ENCODE measurements at places on chromosomes 2 and 18.

- H3K4me1 ChIP-seq: peaks cover 3% of the 10 kb centered on the region
- no peak overlapping the region for H3K4me3 ChIP-seq
- no peak for DNase-seq
Measured at GRCh38 chr2:224849264-224849663, 133.1 kb upstream of the CCDC195 start.

- no peak overlapping the region for H3K27ac ChIP-seq
- H3K4me3 ChIP-seq: no peak overlapping the region
- no peaks in the 10 kb centered on the region for H3K36me3 ChIP-seq
- H3K27me3 ChIP-seq: no peaks in the 10 kb centered on the region
- peaks cover 3% of the 10 kb centered on the region for H3K4me1 ChIP-seq
Measured at GRCh38 chr2:231622963-231623362, 30.3 kb downstream of the TEX44 start.

DNA sequence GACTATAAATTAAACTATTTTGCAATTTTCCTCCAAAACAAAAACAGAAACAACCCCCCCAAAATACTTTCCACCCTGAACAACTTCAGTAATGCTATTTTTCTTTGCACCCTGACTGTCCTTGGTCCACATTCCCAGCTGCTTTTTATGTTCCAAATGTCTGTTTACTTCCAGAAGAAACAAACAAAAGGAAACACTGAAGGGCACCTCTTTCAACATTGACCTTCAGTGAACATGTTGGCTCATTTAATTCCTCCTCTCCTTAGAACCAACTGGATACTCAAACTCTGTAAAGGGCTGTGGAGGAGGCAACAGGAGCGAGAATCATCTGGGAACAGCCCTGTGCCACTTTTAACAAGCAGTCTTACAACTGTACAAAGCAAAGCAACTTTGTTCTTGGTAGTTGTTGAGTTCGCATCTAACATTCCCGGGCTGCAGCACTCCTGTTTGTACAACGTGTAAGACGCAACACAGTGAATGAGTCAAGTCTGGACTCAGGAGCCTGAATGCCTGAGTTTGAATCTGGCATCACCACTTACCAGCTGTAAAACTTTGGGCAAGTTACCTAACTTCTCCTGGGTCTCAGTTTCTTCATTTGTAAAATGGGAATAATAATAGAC lies 111.4 kb upstream of the GATA6 start:
- no peaks in the 10 kb centered on the region for H3K4me1 ChIP-seq
- no peaks in the 10 kb centered on the region for H3K27me3 ChIP-seq
- H3K4me3 ChIP-seq: no peak overlapping the region

DNA sequence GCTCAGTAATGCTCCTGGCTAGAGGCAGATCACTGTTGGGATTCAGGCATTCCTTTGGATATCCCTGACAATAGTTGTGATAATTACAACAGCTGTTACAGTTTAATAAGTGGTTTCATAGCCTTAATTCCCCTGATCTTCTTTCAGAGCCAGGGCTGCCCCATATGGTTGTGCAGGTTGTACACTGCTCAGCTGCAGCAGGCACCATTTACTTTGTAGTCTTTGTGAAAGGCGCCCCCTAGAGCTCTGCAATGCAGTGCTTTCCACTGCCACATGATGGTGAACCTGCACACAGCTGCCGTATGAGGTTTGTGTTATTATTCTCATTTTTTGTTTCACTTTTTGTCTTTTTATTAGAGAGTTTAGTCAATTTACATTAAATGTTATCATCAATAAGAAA lies 239.1 kb downstream of the KCNS3 start:
- no peaks in the 10 kb centered on the region for H3K36me3 ChIP-seq
- H3K4me1 ChIP-seq: no peaks in the 10 kb centered on the region
- no peak overlapping the region for H3K27ac ChIP-seq
- H3K4me3 ChIP-seq: no peak overlapping the region
- no peaks in the 10 kb centered on the region for H3K27me3 ChIP-seq

DNA sequence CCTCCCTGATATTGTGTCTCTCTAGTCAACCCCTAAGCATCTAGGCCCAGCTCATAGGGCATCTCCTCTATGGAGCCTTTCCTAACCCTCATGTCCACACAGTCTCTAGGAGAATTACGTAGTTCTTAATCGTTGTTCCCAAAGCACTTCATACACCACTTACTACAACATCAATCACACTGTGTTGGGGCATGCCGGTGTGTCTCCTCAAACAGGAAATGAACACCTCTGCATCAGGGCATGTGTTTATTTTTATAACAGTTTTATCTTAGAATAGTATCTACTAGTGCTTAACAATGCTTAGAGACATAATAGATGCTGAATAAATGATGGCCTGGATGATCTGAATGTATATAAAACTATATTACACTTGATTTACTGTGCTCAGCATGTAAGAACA lies 19.7 kb downstream of the CYP1B1 start:
- no peak overlapping the region for H3K27ac ChIP-seq
- no peaks in the 10 kb centered on the region for H3K4me1 ChIP-seq
- no peak overlapping the region for H3K4me3 ChIP-seq
- no peaks in the 10 kb centered on the region for H3K27me3 ChIP-seq
- no peak for DNase-seq
- no peaks in the 10 kb centered on the region for H3K36me3 ChIP-seq

- no peak overlapping the region for H3K4me3 ChIP-seq
- H3K36me3 ChIP-seq: no peaks in the 10 kb centered on the region
- peaks cover 24% of the 10 kb centered on the region for H3K4me1 ChIP-seq
- H3K27me3 ChIP-seq: peaks cover 100% of the 10 kb centered on the region
- peak; percentile 79 for DNase-seq
- H3K27ac ChIP-seq: no peak overlapping the region
Measured at GRCh38 chr2:174335988-174336500, 1.3 kb downstream of the SP9 start.

DNA sequence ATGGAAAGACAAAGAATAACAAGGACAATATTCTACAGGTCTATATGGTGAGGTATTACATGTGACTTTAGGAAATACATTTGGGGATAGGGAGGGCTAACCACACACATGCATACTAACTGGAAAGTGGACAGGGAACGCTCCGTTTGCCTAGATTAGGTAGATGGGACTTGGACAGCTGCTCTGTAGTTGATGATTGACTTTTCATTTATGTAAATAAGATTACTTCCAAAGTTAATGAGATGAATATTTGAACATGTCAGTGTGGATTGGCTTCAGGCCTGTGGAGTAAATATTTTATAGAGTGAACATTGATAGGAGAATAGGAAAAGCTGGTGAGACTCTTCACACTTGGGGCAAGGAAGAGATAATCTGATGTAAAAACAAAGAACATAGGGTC lies 142.0 kb downstream of the NCK2 start:
- H3K4me3 ChIP-seq: no peak overlapping the region
- H3K36me3 ChIP-seq: no peaks in the 10 kb centered on the region
- H3K4me1 ChIP-seq: peaks cover 14% of the 10 kb centered on the region
- no peaks in the 10 kb centered on the region for H3K27me3 ChIP-seq
- no peak for DNase-seq

DNA sequence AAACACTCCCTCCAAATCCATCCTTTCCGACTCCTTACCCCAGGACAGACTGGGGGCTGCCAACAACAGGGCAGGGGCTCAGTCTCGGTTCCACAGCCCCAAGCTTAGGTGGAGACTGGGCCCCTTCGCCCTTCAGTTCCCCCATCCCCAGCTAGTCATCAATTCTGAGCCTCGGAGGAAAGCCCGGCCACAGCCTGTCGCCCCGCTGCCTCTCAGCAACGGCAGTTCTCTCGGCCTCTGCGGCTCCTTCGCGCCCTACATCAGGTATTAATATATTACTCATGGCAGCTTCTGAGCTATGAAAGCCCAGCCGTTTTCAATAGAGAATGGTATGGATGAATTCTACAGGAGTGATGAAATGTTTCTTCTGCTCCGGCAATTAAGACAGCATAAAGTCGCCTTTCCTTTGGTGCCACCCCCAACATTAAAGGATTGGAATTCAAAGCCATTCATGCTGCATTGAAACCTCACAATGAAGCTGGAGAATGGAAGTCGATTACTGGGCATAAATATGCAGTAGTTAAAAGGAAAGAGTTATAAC lies 2.8 kb downstream of the HDAC4 start:
- H3K27ac ChIP-seq: no peak overlapping the region
- no peak overlapping the region for H3K4me3 ChIP-seq
- no peaks in the 10 kb centered on the region for H3K36me3 ChIP-seq
- no peaks in the 10 kb centered on the region for H3K27me3 ChIP-seq

GRCh38 chr2:27704342-27704876 lies 40.7 kb downstream of the SLC4A1AP start:
- H3K27ac ChIP-seq: peak overlapping the region; percentile 28
- peaks cover 23% of the 10 kb centered on the region for H3K4me1 ChIP-seq
- DNase-seq: no peak

GRCh38 chr2:128772671-128773070 lies 454.0 kb upstream of the HS6ST1 start:
- DNase-seq: no peak
- no peaks in the 10 kb centered on the region for H3K27me3 ChIP-seq
- H3K36me3 ChIP-seq: no peaks in the 10 kb centered on the region
- H3K4me3 ChIP-seq: no peak overlapping the region
- H3K27ac ChIP-seq: no peak overlapping the region

DNA sequence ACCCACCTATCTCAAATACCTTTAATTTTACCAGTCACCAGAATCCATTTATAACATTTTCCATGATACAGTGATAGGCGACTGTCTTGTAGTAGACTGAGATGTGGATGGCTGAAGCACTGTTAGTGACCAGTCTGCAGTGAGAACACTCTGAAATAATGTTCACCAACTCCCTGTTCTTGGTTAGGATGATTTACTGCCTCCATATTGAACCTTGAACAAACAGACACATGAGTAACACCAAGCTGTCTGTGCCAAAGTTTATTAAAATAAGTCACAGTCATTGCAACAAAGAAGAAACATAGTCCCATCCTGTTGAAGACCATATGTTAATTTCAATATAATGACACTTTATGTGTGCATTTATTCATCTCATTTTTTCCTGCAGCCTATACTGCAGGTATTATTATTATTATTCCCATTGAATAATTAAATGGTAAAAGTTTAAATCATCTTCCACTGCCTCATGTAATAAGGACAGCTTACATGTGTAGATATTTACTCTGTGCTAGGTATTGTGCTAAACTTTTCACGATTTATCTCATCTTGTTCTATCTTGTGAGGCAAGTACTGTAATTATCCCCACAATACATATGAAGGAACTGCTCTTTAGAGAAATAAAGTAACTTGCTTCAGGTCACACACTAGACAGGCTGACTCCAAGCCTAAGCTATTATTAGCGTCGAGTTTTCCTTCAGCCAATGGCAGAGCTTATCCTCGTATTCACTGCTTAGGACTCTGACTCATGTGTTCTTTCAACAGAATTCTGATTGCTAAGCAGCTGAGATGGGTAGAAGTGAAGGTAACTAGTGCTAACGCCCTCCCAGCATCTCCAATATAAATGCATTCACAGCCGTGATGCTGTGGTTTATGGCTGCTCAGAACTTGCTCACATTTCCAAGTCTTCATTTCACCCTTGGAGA lies 62.5 kb downstream of the ONECUT2 start:
- H3K27me3 ChIP-seq: no peaks in the 10 kb centered on the region
- no peaks in the 10 kb centered on the region for H3K4me1 ChIP-seq
- H3K27ac ChIP-seq: no peak overlapping the region
- no peak overlapping the region for H3K4me3 ChIP-seq

DNA sequence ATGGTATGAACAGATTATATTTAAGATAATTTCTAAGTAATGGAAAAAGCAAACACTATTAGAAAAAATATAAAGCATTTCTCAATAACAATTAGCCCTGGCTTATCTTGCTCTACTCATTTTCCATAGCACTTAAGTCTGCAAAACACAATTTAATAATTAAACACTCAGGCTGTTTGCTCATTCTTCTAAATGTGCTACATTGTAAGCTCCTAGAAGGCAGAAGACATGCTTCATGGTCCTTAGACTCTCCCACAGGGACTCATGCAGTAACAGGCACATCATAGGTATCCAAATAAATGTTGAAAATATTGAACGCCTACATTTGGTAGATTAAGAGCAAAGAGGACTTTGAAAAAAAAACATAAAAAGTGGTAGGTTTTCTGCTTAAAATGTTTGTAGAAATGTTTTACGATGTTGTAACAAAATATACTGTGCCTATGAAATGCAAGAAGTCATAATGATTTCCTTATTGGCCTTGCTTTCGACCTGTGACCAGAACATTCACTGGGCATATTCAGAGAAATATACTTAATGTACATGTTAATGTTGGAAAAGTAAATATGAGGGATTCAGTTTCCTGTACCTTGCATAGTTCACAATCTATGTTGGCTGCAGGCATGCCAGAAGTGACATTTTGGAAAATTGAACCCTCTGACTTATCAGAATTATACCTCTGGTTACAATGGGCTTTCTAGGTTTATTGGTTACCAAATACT lies 27.2 kb downstream of the G6PC2 start:
- H3K27me3 ChIP-seq: peaks cover 12% of the 10 kb centered on the region
- H3K4me3 ChIP-seq: no peak overlapping the region
- no peaks in the 10 kb centered on the region for H3K4me1 ChIP-seq
- H3K27ac ChIP-seq: no peak overlapping the region
- no peak for DNase-seq

DNA sequence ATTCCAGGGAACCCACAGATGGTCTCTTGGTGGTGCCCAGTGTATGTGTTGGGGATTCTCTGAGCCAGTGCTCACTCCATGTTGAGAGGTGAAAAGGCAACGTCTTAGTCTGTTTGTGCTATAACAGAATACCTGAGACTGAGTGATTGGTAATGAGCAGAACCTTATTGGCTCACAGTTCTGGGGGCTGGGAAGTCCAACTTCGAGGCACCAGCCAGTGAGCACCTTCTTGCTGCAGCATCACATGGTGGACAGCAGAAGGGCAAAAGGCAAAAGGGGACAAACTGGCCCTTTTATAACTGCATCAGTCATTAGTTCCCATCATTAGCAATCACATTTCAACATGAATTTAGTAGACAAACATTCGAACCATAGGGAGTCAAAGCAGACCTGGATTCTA lies 81.0 kb upstream of the SP3 start:
- no peaks in the 10 kb centered on the region for H3K4me1 ChIP-seq
- no peak overlapping the region for H3K4me3 ChIP-seq
- no peak for DNase-seq
- H3K36me3 ChIP-seq: no peaks in the 10 kb centered on the region
- H3K27ac ChIP-seq: no peak overlapping the region

Data from left lung (tissue), 14 donors.